SIG-M5 (cell line): ENCODE measurements at places on chromosomes 2 and 18.

- no peak for DNase-seq
Measured at GRCh38 chr2:230202430-230203109, 17.2 kb downstream of the SP110 start.

DNA sequence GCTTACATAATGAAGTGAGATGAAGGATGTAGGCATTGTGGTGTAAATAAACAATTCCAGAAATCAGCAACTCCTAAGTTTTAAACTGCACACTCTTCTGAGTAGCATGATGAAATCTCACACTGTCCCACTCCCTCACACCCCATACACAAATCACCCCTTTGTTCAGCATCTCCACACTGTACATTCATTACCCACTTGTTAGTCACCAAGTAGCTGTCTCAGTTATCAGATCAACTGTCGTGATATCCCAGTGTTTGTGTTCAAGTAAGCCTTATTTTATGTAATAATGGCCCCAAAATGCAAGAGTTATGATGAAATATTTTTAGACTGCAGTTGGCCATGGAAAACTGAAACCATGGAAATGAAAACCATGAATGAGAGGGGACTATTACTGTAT is 135.7 kb downstream of the GRB14 start:
- DNase-seq, result no peak

GRCh38 chr2:237120916-237121315 is 35.2 kb downstream of the COPS8 start:
- DNase-seq, result no peak

GRCh38 chr2:155377266-155377680 is 678.8 kb downstream of the KCNJ3 start:
- DNase-seq, result no peak

- DNase-seq, result no peak
Measured at GRCh38 chr2:229869226-229869625, 52.6 kb downstream of the TRIP12 start.

DNA sequence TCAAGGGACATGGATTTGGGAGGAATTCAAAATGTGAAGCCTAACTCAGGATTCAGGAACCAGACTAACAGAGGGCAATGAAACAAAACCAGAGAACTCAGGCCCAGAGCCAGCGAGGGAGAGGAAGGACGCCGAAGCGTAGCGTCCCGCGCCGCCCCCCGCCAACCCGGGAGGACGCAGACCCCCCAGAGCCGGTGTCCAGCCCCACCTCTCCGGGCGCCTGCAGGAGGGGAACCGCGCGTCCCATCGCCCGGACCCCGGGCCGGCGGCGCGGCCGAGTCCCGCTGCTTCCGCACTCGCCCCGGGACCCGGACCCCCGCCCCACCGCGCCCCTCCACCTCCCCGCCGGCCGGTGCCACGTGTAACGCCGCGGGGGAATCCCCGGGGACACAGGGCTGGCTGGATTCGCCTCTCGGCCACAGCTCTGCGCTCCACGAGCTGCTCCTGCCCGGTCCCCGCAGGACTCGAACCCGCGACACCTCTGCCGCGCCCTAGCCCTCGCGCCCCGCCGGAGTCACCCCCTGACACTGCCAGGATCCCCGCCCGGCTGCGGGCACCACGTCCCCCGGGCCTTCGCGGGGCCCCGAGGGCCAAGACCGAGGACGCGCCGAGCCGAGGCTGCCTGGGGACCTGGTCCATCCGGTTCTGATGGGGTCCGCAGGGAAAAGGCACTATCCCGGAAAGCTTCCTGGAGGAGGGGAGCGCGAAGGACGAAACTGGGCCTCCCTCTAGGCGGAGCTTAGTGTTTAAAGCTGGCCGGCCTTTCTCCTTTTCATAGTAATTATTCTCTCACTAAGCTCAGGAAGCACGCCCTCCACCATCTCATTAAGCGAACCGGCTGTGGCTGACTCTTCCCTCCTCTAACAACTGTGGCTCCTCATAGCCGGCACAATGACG is 40.4 kb upstream of the FAM124B start:
- no peak for DNase-seq

- peak; percentile 80 for DNase-seq
Measured at GRCh38 chr2:54570925-54571694, 115.0 kb downstream of the SPTBN1 start.

DNA sequence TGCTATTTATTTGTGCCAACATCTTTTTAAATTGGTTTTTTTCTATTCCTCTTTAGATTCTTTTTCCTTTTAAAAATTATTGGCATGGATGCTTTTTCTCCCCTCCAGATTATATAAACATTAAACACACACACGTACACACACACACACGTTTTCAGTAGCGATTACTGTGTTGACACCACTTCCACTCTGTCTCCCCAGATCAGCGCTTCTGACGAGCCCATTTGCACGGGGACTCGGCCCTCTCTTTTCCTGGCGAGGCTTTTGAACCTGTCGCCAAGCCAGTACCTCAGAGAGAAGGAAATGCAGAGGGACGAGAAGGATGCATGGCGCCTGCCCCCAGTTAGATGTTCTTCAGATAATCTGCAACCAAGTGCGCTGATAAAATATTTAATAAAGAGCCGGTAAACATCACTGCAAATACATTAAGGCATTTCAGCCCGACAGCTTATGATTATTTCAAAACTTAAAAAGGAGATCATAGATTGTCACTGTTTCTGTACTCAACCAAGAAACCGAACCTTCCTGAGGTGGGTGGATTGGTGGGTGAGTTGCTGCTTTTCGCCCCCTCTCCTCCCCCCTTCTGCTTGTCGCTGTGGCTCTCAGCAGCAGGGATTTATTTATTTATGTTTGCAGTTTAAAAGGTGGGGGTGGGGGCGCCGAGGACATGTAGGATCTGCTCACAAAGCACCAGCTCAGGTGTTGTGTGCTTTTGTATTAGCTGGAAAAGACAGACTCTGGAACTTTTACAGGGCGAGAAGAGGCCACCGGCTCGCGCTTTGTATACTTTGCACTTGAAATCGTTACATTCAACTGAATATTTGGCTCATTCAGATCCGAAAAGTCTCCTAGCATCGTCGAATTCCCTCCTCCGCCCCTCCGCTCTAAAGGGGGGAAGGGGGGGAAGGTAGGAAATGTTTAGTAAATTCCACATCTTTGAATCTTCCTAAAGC is 787 bp upstream of the TBR1 start:
- no peak for DNase-seq

DNA sequence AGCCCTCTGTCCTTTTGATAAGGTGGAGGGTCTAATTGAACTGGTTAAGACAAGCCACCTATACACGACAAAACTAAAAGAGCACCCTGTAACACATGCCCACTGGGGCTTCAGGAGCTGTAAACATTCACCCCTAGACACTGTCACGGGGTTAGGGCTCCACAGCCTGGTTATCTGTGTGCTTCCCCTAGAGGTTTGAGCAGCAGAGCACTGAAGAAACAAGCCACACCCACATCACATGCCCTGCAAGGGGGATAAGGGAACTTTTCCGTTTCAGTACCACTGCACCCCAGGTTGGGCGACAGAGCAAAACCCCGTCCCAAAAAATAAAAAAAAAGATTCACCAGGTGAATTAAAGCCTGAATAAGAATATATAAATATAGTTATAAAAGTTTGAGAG is 913.7 kb upstream of the ACVR2A start:
- DNase-seq, result no peak

GRCh38 chr2:41932241-41933045 is 115.4 kb upstream of the PKDCC start:
- DNase-seq, result no peak

- no peak for DNase-seq
Measured at GRCh38 chr18:11163665-11164064, 14.3 kb upstream of the PIEZO2 start.

- DNase-seq, result no peak
Measured at GRCh38 chr2:4900861-4901770, 791.1 kb upstream of the SOX11 start.

DNA sequence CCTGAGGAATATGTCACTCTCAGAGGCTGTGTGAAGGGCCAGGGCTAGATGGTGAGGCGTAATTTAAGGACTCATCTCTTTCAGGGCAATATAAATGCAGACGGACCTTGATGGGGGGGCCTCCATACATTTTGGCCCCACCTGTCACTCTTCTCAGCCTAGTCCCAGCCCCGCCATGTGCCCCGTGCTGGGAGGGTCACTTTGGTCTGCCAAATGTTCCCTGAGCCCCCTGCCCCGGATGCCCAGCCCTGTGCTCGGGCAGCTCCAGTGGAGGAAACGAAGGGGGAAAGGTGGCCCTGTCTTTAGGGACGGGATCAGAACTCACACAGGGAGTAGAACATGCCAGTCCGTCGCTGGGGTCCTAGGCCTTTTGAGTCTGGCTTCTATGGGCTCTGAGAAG is 168.6 kb downstream of the KLHL29 start:
- no peak for DNase-seq

DNA sequence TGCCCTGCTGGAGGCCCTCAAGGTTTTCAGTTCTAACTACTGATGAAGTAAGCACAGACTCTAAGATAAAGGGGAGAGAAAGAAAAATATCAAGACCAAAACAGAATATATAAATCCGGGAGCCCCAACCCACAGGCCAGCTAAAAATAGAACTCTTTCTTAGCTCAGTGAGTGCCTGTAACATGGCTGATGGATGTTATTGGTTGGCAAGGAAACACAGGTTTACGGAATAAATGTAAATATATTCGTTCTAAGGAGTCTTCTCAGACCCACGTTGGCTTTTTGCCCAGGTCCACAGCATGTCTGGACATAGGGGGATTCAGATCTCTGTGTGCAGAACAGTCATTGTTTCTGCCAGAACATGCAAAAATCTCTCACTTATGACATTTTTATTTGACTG is 139.0 kb upstream of the SERPINE2 start:
- no peak for DNase-seq

GRCh38 chr2:182043021-182043420 is 57.4 kb downstream of the PPP1R1C start:
- DNase-seq, result no peak

- no peak for DNase-seq
Measured at GRCh38 chr2:39706312-39706711, 40.6 kb downstream of the TMEM178A start.

GRCh38 chr2:239930871-239931771 is 94.0 kb downstream of the NDUFA10 start:
- DNase-seq, result no peak

DNA sequence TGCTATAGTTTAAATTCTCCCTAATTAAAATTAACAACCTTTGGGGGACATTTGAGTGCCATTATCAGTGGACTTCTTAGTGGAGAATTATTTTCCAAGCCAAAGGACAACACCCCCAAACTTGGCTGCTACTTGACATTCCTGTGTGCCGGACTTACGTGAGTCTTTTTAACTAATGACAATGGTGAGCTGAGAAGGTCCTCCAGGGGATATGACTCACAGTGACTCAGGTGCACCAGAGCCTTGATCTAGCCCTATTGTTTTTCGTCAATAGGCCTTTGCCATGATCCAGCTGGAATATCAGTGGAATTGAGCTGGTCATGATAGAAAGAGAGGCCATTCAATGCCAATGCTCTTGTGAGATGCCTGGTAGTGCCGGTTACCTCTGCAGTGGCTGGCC is 118.1 kb upstream of the CXCR4 start:
- no peak for DNase-seq

- DNase-seq, result no peak
Measured at GRCh38 chr18:49565612-49566011, 3.8 kb downstream of the LIPG start.

DNA sequence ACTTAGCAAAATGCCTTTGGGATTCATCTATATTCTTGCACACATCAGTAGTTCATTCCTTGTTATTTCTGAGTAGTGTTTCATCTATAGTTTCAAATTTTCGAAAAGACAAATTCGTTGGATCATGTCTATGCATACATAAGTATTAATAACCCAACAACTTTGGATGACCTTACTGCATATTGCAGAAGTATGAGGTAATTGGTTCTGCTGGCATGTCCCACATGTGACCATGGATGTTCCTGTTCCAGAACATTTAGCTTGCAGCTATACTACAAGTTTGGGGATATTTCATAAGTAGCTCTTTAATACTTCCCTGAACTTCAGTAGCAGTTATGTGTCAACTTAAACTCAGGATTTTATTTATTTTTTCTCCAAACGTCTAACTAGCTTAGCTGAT is 44.9 kb downstream of the APLF start:
- DNase-seq, result no peak

DNA sequence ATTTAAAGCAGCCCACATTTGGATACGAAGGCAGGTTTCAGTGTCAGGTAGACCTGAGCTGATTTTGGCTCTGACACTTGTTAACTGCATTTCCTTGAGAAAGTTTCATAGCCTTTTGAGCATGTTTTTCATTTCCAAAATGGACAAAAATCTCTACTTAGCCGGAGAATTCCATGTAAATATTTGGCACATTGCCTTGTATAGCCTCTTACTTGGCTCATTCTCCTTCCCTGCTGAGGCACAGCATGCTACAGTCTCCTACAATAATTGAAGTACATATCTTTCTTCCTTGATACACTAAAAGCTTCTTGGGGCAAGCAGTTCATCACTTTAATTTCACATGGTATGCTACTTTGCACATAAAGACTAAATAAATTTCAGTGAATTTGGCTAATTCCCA is 772.2 kb upstream of the CHAC2 start:
- DNase-seq, result no peak

- no peak for DNase-seq
Measured at GRCh38 chr2:117981810-117982209, 32.1 kb downstream of the CCDC93 start.

DNA sequence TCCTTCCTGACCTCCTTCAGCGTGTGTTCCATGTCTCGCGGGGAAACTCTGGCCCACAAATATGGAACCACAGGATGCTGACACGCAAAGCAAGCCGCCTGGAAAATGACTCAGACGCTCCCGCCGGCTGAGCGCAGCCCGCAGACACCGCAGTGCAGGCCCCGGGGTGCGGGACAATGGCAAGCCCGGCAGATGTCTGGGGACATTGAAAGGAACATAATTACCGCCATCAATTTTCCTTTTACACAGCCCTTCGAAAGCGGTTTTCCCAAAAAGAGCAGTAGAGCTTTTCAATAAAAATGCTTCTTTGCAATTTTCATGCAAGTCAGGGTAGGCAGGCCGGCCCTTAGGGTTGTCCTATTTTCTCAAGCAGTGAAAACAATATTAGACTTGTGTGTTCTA is 159.2 kb upstream of the SH3BP4 start:
- DNase-seq, result no peak

- no peak for DNase-seq
Measured at GRCh38 chr18:49652881-49653724, 91.2 kb downstream of the LIPG start.

GRCh38 chr2:105378921-105379383 is 19.9 kb downstream of the FHL2 start:
- no peak for DNase-seq

- no peak for DNase-seq
Measured at GRCh38 chr2:176106581-176107539, at the start of gene HOXD11. TSS of gene HOXD11 (plus strand) at chr2:176107280. CDS start at chr2:176107356, 76 bp downstream.

GRCh38 chr18:13173578-13174145 is 44.9 kb upstream of the LDLRAD4 start:
- no peak for DNase-seq

DNA sequence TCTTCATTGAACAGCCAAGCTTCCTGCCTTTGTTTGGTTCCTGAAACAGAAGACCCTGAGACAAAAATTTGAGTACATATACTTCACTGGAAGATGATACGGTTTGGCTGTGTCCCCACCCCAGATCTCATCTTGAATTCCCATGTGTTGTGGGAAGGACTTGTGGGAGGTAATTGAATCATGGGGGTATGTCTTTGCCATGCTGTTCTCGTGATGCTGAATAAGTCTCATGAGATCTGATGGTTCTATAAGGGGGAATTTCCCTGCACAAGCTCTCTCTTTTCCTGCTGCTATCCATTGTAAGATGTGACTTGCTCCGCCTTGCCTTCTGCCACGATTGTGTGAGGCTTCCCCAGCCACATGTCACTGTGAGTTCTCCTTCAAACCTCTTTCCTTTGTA is 76.5 kb downstream of the BABAM2 start:
- DNase-seq, result no peak
